ENCODE measurements at places on chromosomes 7 and 10.

DNA sequence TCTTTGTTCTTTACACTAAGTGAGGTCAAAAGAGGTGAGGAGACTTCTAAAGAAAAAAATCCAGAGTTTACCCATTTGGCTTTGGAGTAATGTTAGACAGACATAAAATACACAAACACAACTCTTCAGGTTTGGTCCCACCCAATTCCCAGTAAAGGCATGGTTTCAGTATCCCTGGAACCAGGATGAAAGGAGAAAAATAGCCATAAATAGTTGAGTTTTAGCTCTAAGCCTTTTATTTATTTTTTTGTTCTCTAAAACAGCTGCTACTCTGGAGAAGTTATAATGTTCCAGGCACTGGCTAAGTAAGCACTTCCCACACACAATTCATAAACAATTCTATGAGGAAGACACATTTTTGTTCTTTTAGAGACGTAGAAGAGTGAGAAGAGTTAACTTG is 4.0 kb downstream of the ABCB1 start:
- DNase-seq, result no peak

DNA sequence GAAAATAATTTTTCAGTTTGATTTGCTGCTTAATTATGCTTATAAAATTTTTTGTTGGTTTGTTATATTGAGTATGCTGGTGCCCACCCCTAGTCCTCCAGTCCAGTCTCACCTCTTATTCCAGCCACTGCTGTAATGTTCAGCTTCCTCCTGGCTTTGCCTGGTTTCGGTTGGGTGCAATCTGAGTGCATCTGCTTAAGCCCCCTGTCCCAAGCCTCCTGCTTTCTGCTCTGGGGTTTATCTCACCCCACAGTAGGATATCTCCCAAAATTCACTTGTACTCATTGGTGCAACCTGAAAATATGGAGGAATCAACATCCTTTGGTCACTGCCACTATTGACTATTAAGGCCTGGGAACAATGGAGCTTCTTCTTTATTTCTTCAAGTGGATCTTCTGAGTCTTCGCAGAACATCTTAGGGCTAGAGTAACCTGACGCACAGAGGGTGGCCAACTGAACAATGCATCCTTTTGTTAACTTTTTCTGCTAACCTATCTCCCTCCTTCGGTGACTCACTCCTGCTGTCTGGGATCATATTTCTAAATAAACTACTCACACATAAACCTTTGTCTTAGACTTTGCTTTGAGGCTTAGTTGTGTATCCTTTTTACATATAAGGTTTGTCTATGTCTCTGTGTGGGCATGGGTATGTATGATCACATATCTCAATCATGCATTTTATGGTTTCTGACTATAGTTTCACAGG is 19.1 kb upstream of the SOSTDC1 start:
- no peak for DNase-seq

GRCh38 chr10:113022265-113022664 is 72.2 kb downstream of the TCF7L2 start:
- DNase-seq, result no peak

GRCh38 chr10:54665095-54665494 is 135.9 kb downstream of the PCDH15 start:
- no peak for DNase-seq

DNA sequence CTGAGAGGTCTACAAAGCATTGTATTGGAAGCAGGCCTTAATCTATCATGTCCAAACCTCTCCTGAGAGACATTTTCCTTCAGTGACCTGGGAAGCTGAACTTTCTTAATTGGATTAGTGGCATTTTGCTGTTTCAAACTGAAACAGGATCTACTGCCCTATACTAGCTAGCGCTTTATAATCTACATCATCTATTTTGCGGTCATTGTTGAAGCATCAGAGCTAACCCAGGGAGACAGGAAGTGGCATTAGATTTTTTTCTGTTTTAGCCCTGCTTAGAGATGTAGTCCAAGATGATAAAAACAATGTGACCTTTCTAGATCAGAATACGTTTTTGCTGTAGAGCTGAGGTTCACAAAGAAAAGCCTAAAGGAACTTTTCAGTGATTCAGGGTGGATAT is 147.4 kb upstream of the AGR3 start:
- DNase-seq, result no peak

DNA sequence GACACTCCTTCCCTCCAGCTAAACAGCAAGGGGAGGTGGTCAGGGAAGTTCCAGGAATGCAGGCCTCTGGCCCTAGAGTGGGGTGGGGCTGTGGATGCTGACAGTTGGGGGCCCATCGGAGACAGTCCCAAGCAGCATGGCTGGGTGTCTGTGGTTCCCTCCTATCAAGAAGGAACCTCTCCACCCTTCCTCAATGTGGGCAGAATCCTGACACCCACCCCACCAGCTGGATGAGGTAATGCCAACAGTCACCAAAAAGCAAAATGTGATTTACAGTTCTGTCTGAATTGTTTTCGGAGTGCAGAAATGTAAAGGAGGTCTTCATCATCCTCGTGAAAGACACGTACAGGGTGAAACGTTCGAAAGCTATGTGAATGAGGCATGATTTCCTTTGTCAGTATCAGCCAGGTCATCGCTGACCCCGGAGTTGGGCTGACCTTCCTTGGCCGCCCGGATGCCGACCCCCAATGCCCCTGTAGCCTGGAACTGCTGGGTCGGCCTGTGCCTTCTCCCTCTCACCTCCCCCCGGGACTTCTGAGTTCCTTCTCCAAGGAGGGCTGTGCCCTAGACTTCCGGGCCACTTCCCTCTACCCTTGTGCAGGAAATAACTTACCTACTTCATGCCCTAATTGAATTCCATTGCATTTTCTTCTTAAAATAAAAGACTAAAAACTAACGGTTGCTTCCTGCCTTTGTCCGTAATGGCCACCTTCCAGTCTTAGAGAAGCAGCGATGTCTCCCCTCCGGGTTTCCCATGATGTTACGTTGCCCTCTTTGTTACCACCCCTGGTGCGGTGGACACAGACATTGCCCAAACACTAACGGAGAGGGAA is 24.5 kb downstream of the FOXK1 start:
- DNase-seq, result no peak

GRCh38 chr7:154592388-154592787 is 410.5 kb downstream of the PAXIP1 start:
- no peak for DNase-seq

GRCh38 chr10:69745698-69746097 is 56.0 kb upstream of the COL13A1 start:
- no peak for DNase-seq

All from HS-5 (cell line).